Thoracic aorta (tissue), 2 donors: ENCODE measurements at places on chromosomes 7 and 10.

DNA sequence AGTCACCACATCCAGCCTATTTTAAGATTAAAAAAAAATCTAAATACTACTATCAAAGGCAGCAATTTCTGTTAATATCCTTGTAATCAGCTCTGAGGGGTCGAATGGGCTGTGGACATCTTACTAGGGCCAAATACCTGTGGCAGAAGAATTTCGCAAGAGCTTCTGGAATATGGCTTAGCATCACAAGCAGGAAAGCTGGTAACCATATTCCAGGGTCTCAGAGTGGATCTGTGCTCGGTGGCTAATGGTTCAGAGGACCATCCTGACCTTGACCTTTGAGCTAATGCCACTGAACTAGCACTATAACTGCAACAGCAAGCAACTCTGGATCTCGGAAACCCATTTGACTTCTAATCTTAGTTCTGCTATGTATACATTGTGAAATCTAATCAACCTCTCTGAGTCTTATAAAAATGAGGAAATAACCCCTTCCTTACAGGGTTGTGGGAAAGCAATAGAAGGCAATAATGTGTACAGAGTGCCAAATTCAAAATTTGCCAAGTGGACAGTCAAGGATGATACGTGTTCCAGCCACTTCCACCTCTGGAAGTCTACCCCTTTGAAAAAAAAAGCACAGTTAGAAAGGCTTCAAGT, 65.5 kb downstream of the CYP26A1 start:
- no peaks in the 10 kb centered on the region for H3K4me1 ChIP-seq
- no peaks in the 10 kb centered on the region for H3K36me3 ChIP-seq
- no peak overlapping the region for H3K27ac ChIP-seq

DNA sequence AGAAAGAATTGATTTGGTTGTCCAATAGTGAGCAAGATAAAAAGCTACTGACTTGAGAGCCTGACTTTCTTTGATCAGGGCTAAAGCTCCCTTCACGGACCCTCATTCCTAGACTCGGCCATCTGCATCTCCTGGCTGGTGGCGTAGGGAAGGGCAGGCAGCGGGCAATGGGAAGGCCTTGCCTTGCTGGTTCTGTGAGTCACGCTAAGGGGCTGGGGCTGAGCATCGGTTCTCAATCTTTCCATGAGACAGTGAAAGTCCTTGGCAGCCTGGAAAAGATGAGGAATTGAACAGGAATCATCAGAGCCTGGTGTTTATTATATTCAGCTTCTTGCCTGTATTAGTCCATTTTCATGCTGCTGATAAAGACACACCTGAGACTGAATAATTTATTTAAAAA, 475.3 kb downstream of the PLXNA4 start:
- no peak overlapping the region for H3K27ac ChIP-seq
- no peak overlapping the region for H3K4me3 ChIP-seq
- H3K4me1 ChIP-seq: no peaks in the 10 kb centered on the region
- no peak for DNase-seq
- H3K27me3 ChIP-seq: no peaks in the 10 kb centered on the region

DNA sequence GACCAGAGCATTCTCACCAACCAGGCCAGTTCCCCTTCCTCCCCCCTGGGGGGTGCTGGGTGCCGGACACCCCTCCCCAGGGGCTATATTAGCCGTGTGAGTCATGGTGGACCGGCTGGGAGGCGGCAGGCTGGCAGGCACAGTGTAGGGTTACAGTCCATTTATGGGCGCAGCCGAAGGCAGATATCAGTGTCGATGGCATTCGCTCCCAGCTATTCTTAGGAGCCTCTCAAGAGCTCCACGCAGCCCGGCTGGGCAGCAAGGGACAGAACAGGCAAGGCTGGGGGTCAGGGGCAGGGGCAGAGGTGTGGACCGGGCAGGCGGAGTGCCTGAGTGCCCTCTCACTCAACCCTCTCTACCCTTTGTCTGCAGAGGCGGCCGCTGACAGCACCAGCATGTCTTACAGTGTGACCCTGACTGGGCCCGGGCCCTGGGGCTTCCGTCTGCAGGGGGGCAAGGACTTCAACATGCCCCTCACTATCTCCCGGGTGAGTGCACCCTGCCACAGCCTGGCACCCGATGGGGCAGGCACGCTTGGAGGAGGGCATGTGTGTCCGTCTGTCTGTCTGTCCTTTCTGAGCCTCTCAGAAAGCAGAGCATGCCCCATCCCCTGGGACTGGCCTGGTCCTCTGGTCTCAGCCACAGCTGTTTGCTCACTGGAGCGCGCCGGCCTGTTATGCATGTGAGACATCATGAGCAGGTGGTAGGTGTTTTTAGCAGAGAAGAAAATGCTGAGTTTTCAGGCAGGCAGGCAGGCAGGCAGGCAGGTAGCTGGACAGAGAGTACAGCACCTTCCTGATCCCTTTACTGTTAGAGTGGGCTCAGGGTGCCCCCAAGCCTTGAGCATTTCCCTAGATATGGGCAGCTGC, at the start of gene LDB3:
LDB3 (plus strand) TSS at position 215 of the 869 bp plus-strand sequence; CDS start at position 396, 181 bp downstream.
- no peaks in the 10 kb centered on the region for H3K36me3 ChIP-seq
- H3K27ac ChIP-seq: peak within 1 kb of the TSS; percentile 85
- peak within 1 kb of the TSS; percentile 72 for H3K4me3 ChIP-seq

GRCh38 chr10:14695847-14696480, 78.7 kb downstream of the FAM107B start:
- H3K36me3 ChIP-seq: no peaks in the 10 kb centered on the region
- no peaks in the 10 kb centered on the region for H3K4me1 ChIP-seq
- DNase-seq: no peak
- H3K4me3 ChIP-seq: no peak overlapping the region
- no peak overlapping the region for H3K27ac ChIP-seq

DNA sequence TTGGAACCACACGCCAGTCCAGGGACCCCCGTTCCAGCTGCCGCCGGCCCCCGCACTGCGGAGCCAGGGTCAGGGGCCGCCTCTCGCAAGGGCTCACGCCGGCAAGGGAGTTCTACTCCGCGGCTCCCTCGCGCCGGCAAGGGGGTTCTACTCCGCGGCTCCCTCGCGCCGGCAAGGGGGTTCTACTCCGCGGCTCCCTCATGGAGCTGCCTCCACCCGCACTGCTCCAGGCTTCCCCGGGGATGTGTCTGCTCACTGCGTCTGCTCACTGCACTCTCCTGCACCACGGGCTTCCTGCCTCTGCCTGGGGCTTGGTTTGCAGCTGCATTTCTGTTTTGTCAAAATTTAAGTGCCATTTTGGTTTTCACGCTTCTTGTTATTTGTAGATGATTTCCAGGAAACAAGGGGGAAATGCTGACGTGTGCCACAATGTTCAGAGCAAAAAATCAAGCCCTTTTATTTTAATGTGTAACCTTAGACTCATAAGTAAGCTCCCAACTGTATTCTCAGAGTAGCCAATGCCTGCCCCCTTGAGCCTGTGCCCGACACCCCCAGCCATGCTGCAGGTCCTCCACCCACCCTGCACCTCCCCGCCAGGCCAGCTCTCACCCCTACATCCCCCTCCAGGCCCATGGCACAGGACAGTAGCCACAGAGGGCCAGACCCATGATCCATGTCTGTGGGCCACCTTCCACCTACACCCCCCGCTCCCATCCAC, 246.2 kb downstream of the MAD1L1 start:
- H3K4me1 ChIP-seq: no peaks in the 10 kb centered on the region
- H3K27me3 ChIP-seq: no peaks in the 10 kb centered on the region
- DNase-seq: no peak
- no peak overlapping the region for H3K4me3 ChIP-seq

GRCh38 chr7:103048833-103049232, 25.8 kb downstream of the FBXL13 start:
- no peak overlapping the region for H3K4me3 ChIP-seq
- H3K4me1 ChIP-seq: no peaks in the 10 kb centered on the region
- H3K27me3 ChIP-seq: no peaks in the 10 kb centered on the region

DNA sequence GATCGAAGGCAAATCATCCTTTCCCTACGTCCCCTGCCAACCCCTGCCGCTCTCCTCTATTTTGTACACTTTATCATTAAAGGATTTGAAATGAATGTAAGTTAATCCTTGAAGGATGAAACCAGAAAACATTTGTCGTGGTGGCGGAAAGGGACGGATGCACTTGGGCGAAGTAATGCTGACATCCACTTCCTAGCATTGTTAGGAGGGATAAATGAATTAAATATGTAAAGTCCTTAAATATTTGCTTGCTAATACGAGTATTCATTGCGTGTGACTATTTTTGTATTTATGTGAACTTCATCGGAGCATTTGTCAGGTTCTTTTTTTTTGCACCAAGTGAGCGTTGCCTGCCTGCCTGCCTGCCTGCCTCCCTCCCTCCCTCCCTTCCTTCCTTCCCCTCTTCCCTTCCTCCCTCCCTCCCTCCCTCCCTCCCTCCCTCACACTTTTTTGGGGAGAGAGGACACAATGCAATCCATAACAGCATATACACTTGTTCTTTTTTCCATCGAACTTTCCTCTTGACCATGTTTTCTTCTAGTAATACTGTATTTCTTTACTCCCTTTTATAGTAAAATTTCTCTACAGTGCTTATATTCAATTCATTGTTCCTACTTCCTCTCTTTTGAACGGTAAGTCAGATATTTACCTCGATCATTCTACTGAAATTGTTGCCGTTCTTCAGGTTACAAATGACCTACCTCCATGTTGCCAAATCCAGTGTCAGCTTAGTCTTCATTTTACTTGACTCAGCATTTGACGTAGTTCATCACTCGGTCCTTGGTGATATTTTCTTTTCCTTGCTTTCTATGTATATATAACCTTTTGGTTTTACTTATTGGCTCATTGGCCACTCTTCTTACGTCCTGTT, 831 bp downstream of the CCDC7 start:
- DNase-seq: no peak
- peak overlapping the region; percentile 89 for H3K27ac ChIP-seq
- H3K4me3 ChIP-seq: peak overlapping the region; percentile 87
- peaks cover 3% of the 10 kb centered on the region for H3K36me3 ChIP-seq

DNA sequence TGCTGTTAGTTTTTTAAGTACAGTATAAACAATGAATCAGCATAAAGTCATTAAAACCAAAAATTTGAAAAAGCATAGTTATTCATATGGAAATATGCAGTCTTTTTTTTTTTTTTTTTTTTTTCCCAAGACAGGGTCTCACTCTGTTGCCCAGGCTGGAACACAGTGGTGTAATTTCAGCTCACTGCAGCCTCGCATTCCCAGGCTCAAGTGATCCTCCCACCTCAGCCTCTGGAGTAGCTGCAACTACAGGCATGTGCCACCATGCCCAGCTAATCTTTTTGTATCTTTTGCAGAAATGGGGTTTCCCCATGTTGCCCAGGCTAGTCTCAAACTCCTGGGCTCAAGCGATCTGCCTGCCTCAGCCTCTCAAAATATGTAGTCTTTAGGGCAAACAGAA, 182.0 kb downstream of the SEMA3E start:
- no peaks in the 10 kb centered on the region for H3K36me3 ChIP-seq
- no peak overlapping the region for H3K4me3 ChIP-seq
- no peak for DNase-seq
- H3K4me1 ChIP-seq: peaks cover 8% of the 10 kb centered on the region
- no peaks in the 10 kb centered on the region for H3K27me3 ChIP-seq
- H3K27ac ChIP-seq: no peak overlapping the region

DNA sequence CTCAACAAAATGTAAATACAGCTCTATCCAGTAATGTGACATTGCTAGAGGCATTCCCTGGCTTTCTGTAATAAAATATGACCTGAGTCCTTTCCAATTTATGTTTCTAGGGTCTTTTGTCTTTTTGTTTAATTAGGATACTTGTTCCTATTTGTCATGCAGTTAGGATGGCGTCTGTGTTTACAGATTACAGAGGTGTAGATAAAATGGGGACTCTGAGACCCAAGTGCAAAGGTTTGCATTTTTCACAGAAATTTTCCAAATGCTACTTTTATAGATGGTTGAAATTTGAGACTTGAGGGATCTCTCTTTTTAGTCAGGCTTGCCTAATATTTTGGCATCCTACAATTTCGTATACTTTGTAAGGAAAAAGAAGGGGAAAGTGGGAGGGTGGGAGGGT, 332.4 kb downstream of the PTEN start:
- DNase-seq: no peak
- no peaks in the 10 kb centered on the region for H3K4me1 ChIP-seq
- H3K27me3 ChIP-seq: no peaks in the 10 kb centered on the region
- H3K36me3 ChIP-seq: no peaks in the 10 kb centered on the region

GRCh38 chr7:40310258-40310657, 175.5 kb downstream of the SUGCT start:
- H3K4me1 ChIP-seq: peaks cover 8% of the 10 kb centered on the region
- H3K36me3 ChIP-seq: no peaks in the 10 kb centered on the region
- DNase-seq: no peak
- H3K27me3 ChIP-seq: no peaks in the 10 kb centered on the region
- no peak overlapping the region for H3K27ac ChIP-seq

- peaks cover 40% of the 10 kb centered on the region for H3K4me1 ChIP-seq
- H3K36me3 ChIP-seq: no peaks in the 10 kb centered on the region
- H3K27me3 ChIP-seq: peaks cover 3% of the 10 kb centered on the region
- H3K27ac ChIP-seq: peak overlapping the region; percentile 57
- peak; percentile 30 for DNase-seq
Observed at GRCh38 chr10:68992636-68993440, 4.2 kb downstream of the KIFBP start.

- DNase-seq: no peak
- H3K27ac ChIP-seq: no peak overlapping the region
- no peaks in the 10 kb centered on the region for H3K36me3 ChIP-seq
- no peak overlapping the region for H3K4me3 ChIP-seq
- no peaks in the 10 kb centered on the region for H3K4me1 ChIP-seq
Observed at GRCh38 chr10:85224366-85224940, 896.1 kb downstream of the CCSER2 start.

DNA sequence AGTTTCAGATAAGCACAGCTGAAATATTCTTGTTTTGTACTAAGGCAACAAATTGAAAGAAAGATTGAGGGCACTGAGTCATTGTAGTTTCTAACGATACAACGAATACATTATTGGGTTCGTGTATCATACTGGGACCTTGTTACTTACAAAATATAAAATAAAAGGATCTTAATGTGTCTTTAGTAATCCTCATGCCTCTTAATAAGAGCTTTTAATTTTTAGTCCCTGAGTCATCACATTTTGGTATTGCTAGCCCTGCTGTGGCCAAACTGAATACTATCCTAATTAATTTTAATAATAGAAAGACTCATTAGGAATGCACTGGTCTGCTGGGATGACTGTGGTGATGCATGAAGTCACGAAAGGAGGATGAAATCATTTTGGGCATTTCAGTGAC, 309.7 kb downstream of the EXOC4 start:
- H3K36me3 ChIP-seq: no peaks in the 10 kb centered on the region
- H3K4me3 ChIP-seq: no peak overlapping the region
- DNase-seq: no peak
- no peaks in the 10 kb centered on the region for H3K27me3 ChIP-seq
